Activated CD8-positive, alpha-beta memory T cell treated with anti-CD3 and anti-CD28 coated beads for 48 hours (primary cell): ENCODE measurements at places on chromosomes 5 and 9.

GRCh38 chr5:172790496-172790889 is 19.5 kb upstream of the DUSP1 start:
- DNase-seq: no peak

- no peak for DNase-seq
Observed at GRCh38 chr5:73204332-73204731, 31.3 kb downstream of the TMEM174 start.

GRCh38 chr5:98110282-98110691 is 663.2 kb upstream of the RGMB start:
- no peak for DNase-seq

DNA sequence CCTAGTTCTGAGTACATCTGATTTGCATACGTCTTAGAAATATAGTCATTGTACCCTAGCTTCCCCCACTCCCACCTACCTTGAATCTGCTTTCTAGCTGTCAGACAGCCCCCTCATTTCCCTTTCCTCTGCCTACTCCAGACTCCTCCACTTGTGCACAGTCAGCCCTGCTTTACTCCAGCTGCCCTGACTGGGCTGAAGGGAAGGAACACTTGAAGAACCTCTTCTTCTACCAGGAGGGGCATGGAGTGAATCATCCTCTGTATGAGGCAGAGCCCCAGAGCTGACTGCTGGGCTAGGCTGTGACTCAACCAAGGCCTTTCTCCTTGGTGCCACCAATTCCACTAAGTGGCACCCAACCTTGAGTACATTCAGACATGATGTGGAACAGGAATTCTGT is 18.1 kb upstream of the ZFR start:
- DNase-seq: no peak

GRCh38 chr9:133715295-133715865 is 22.8 kb downstream of the SARDH start:
- no peak for DNase-seq

DNA sequence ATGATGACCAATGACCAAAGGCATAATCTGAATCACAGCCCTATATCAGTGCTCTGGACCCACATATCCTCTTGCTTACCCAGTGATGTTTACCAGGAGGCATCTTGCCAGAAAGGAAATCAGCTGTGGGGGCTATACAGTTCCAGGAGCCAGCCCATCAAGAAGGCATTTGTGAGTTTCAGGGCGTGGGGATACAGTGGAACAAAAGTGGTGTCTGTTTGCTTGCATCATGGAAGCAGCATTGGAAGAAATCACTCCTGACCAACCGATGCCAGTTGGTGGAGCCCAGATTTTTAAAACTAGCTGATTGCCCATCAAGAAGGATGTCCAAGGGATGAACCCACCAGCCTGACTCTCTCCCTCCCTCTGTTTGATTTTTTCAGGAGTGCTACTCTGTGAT is 106.5 kb upstream of the EGFLAM start:
- no peak for DNase-seq

GRCh38 chr9:19498015-19498414 is 89.2 kb downstream of the ACER2 start:
- no peak for DNase-seq
